ENCODE measurements at places on chromosomes 1 and 21. TPM values are rescaled to one million over a fixed set of nuclear protein-coding genes. Genes with fewer than 3 reads are reported as not detected.

DNA sequence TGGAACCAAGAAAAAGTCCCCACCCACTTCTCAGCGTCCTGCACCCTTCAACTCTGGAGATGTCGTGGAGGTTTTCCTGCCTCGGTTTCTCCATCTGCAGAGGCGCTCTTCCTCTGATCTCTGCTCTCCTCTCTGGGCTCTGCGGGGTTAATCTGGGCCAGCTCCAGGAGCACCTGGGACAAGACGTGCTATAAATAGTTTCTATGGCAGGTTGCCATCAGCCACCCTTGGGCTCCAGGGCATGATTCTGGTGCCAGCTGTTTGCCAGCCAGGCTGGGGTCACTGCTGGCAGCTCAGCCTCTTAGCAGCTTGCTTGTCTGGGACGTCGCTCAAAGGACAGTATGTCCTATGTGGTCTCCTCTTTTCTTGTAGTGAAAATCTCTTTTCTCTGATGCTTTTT, 137.1 kb downstream of the ACTL8 start:
- no peak for DNase-seq

GRCh38 chr1:53967409-53968124, 21.4 kb downstream of the LRRC42 start:
- no peak for DNase-seq

GRCh38 chr1:215111916-215112315, 29.4 kb downstream of the KCNK2 start:
- no peak for DNase-seq

DNA sequence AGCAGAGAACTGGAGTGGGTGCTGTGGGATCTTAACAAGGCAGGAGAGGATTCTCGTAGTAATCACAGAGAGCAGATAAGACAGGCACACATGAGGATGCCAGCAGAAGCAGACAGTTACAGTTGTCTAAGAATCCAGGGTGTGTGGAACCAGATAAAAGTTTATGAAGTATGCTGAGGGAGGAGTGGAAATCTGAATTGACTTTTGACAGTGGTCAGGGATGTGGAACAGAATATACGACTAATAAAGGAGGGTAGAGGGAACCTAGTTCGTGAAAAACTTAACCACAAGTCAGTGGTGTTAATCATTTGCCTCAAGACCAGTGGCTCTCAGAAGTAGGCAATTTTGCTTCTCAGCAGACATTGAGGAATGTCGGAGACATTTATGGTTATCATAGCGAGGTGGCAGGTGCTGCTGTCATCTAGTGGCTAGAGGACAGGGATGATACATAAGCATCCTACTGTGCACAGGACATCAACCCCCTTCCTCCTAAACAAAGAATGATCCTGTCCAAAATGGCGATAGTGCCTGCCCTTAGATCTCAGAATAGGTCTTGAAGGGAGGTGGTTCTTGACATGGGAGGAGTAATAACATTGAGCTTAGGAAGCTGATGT, 3.0 kb downstream of the LRRC8D start:
- no peak for DNase-seq

- no peak for DNase-seq
These were observed 38.8 kb downstream of the NGF start for GRCh38 chr1:115299266-115299665.

DNA sequence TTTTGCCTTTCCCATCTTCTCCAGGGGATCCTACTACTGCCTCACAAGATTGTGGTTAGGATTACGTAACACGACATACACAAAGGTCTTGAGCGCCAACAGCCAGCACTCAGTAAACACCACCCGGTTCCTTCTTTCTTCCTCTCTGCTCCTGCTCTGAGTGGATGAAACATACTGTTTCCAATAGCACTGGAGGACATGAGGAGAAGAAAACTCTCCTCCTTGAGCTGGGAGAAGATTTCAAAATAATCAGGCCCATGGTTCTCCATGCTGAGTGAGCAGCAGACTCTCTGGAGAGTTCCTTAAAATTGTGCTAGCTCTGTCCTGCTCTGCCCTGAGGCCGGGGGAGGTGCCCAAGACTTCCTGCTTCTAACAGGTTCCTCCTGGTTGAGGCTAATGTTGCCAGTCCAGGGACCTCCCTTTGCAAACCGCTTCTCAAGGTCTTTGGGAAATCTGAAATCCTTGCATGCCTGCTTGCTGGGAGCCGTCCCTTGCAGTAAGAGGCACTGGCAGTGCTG, 29.4 kb upstream of the MX1 start:
- DNase-seq = no peak

DNA sequence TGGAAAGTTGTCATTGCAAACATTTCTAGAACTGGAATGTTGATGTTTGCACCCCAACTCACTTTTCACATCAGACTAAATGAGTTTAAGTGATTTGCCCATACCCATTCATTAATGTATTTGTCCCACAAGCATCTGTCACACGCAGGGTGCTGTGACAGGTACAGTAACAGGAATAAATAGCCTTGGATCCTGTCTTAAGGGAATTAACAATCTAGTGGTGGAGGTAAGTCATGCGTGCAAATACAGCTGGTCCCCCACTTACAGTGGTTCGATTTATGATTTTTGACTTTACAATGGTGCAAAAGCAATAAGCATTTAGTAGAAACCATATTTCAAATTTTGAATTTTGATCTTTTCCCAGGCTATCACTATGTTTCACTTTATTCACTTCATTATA, 17.5 kb upstream of the PRDM2 start:
- DNase-seq = no peak

GRCh38 chr1:89629146-89629545, 3.8 kb upstream of the LRRC8C start:
- no peak for DNase-seq

- DNase-seq = no peak
These were observed 187.2 kb upstream of the PTGFR start for GRCh38 chr1:78303620-78304019.

The ODF2L gene
- total RNA-seq = 4.8 TPM

DNA sequence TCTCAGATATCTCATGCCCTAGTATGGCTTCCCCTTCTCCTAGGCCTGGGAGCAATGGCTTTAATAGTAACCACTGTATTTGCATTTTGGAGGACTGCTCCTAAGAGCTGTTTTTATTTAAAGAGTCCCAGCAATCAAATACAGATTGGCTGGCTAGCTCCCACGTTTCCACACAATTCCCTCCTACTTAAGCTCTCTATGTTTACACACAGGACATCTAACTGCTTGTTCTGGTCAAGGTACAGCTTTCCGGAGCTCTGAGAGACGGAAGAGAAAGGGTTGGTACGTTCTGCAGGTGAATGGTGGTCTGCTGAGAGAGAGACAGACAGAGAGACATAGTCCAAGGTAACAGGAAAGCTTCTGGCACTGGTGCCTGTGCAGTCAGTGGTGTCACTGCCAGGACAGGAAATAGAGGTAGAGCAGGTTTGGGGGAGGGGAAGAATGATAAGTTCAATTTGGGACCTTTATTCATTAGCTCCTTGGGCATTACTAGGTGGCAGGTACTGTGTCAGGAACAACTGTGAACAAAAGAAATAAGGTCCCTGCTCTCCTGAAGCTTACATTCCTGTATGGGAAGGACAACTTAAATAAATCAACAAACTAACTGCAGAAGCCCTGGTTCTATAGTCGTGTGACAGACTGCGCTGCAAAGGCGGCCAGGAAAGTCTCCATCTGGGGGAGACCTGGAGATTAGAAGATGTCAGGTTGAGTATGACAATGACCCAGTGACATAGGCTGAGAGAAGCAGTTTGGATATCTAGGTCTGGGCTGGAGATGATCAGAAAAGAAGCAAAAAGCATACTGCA, 1.2 kb upstream of the SLC25A33 start:
- peak; percentile 80 for DNase-seq

DNA sequence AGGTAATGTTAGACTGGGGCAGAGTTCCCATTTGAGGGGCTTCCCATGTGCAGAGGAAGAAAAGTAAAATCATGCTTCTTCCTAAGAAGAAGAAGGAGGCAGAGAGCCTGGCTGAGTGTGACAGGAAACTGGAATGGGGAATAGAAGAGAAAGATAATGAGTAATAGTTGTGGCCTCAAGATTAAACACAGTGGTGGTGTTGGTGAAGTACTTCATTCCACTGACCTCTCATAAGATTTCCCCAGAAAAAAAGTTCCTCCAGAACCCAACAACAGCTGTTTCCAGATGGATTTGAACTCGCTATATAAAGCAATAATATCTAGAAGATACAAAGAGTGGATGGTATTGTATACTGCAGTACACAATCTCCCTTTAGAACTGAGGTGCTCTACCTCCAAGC, 13.0 kb downstream of the RGS1 start:
- DNase-seq = no peak

GRCh38 chr1:15222653-15223303, 24.2 kb upstream of the FHAD1 start:
- no peak for DNase-seq

The FCGR2B gene
- 30.9 TPM for total RNA-seq

GRCh38 chr21:33968995-33969348, 53.4 kb upstream of the ATP5PO start:
- DNase-seq = no peak

GRCh38 chr1:157732755-157733154, 32.2 kb upstream of the FCRL3 start:
- no peak for DNase-seq

DNA sequence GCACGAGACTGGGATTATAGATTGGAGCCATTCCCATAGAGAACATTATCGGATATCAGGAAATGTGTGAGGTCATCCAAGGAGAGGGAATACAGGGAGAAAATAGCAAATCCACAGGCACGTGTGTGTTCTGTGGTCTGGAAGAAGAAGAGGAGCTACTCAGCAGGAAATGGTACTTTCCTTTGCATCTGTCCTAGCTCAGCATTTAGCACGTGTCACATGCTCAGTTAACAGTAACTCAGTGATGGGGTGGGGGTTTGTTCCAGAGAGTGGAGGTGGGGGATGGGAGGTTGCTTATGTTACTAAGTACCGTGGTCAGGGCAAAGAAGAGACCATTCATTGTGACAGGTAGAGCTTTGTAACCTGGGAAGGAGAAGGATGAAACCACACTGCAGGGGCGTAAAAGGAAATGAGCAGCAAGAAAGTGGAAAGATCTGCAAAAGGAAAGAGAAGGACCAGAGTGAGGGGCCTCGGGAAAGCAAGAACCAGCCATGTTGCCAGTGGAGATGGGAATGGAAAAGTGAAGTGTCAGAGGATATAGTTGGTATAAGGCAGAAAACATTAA, 100.4 kb downstream of the ATP5PO start:
- DNase-seq = no peak

GRCh38 chr1:236734141-236734765, 48.0 kb downstream of the ACTN2 start:
- DNase-seq = no peak

The UHMK1 gene
- total RNA-seq = 33.6 TPM

GRCh38 chr1:150836129-150836773, 28.2 kb upstream of the CTSK start:
- no peak for DNase-seq

- peak; percentile 50 for DNase-seq
These were observed 8.3 kb downstream of the TRNP1 start for GRCh38 chr1:27001570-27002360.

The CITED4 gene
- 25.9 TPM for total RNA-seq

The BSND gene
- total RNA-seq = not detected

GRCh38 chr1:41689139-41689538, 204.7 kb upstream of the EDN2 start:
- DNase-seq = no peak

DNA sequence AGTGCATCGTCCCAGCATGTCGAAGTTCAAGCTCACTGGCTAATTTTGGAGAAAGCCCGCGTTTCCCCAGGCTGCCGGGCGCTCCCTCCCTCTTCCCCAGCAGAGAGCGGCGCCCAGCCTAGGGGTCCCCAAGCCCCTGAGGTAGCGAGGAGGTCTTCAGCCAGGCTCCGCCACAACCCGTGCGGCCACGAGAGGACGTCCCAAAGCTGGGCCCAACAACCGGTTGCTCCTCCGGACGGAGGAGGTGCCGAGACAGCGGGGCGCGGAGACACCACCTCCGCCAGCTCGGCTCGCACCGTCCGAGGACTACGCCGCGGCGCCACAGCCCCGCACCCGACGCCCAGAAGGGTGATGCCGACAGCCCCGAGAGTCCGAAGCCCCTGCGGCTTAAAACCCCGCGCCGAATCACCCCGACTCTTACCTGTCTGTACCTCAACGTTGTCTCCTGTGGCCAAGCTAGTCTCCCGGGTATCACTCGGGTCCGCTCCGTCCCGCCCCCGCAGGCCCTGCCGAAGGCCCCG, at the start of gene DENND2C:
Gene DENND2C (minus strand): TSS at position 488 of the 521 bp plus-strand sequence. CDS start 44,065 bp downstream, outside the sequence.
- no peak for DNase-seq

DNA sequence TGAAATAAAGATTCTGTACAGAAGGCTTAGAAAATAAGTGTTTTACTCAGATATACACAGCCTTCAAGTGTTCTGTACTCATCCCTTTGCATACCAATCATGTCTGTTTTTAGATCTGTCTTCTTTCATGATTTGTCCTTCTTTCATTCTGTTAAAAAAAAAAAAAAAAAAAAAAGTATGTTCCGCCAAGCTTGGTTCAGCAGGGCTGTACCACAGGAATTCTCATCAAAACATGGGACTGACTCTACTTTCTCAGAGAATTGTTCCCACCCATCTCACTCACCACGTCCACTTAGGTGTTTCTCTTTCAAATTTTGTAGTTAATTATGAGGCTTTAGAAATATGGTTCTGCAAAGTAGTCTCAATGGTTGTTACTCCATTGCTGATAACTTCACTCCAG, 119.0 kb downstream of the AK5 start:
- no peak for DNase-seq

DNA sequence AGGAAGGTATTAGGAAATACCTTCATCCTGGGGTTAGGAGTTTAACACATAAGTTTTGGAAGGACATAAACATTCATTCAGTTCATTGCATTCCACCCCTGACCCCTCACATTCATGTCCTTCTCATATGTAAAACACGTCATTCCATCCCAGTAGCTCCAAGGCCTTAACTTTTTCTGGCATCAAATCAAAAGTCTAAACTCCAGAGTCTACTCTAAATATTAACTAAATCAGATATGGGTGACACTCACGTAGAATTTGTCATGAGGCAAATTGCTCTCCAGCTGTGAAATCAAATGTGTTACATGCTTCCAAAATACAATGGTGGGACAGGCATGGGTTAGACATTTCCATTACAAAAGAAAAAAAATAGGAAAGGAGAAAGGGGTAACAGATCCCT, 298.2 kb upstream of the LRRC7 start:
- DNase-seq = no peak

DNA sequence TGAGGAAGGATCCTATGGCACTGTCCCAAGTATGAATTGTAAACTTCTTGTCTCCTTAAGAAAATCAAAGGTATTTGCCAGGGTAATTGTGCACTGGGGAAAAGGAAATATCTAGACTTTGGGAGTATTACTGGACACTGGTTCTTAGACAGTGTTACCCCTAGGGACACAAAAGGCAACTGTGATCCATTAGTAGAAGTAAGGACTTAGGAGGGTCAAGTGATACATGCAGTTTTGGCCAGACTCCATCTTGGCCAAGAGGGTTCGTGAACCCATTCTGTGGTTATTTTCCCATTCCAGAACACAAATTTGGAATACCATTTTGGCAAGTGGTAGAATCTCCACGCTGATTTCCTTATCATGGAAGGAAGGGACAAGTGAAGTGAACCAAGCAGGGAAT, 98.1 kb downstream of the TM2D1 start:
- DNase-seq = no peak

All from right lobe of liver (tissue), 6 donors.